ENCODE measurements at places on chromosomes 4 and X. TPM values are rescaled to one million over a fixed set of nuclear protein-coding genes. Genes with fewer than 3 reads are reported as not detected.

The XKRX gene
- 0.36 TPM for total RNA-seq

The UXT gene
- total RNA-seq = 151 TPM

The SATL1 gene
- total RNA-seq = not detected

The MAGEE2 gene
- total RNA-seq = not detected

The HTR2C gene
- total RNA-seq = not detected

Measured in fibroblast of the aortic adventitia (primary cell).